ENCODE measurements at places on chromosomes 12 and 14.

DNA sequence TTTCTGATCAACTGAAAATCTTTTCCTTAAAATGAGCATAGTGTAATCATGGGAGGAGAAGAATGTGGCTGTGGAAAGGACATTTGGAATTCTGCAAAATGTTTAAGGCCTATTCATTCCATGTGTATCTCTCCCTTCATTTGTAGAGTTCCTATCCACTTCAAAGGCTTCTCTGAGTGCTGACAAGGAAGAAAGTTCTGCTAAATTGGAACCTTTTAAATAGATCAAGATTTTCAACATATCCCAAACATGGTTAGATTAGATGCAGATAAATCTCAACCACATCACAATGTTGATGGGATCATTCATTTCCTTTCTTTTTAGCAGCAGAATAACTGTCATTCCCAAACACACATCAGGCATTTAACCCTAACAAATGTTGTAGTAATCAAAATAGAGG lies 28.4 kb upstream of the SIX1 start:
- no peak for DNase-seq

DNA sequence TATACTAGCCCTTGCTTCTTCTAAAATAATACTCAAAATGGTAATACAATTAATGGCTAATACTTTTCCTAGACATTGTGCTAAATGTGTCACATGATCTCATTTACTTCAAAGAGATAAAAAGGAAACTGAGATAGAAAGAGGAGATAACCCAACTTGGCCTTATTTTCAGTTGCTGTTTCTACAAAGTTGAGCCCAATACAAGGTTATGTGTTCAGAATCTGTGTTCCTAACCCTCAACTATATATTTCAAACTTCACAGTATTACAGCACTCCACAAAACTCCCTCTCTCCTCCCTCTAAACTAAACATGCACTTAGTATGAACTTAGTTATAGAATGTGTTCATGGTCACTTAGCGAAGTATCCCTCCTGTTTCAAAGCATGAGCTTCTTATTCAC lies 277.9 kb downstream of the CCER1 start:
- no peak for DNase-seq

DNA sequence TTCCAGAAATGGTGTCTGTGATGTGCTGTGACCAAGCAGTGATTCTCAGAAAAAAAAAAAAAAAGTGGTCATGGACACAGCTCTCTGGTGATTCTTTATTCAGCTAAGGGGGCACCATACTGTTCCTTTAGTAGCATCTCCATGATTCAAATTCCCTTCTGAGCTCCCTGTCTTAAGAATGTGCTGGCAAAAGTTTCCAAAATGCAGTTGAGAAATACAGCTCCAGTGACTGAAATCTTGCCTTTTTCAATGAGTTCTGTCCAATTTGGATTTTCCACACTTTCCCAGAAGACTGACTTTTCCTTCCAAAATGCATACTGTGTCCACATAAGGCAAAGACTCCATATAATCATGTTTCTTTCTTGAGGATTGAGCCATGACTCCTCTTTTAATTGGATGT lies 24.3 kb upstream of the CPM start:
- no peak for DNase-seq

DNA sequence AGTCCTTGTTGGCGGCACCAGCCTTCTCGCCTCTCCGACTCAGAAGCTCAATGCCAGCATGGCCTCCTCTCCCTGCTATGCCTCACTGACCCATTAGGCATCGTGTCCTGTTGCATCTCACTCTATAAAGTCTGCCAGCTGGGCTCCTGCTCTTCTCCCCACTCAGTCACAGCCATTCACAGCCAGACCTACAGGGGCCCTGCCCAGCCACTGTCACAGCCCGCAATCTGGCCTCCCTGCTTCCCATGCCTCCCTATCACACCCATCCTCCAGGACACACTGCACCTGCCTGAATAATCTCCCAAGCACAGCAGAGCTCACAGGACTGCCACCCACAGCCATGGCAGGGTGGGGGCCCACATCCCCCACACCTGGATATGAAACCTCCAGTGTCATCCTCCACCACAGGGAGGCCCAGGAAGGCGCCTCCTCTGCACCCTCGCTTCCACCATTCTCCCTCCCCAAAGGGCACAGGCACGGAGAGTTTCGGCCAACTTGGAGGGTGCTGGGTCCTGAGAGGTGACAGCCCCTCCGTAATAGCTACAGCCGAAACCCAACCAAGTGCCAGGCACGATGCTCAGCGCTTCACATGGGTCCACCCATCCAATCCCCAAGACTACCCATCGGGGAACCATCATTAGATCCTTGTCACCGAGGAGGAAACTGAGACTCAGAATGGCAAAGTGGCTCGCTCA lies 370.3 kb downstream of the BCL11B start:
- DNase-seq, result no peak

GRCh38 chr12:12439636-12440035 lies 82.8 kb downstream of the BORCS5 start:
- no peak for DNase-seq

DNA sequence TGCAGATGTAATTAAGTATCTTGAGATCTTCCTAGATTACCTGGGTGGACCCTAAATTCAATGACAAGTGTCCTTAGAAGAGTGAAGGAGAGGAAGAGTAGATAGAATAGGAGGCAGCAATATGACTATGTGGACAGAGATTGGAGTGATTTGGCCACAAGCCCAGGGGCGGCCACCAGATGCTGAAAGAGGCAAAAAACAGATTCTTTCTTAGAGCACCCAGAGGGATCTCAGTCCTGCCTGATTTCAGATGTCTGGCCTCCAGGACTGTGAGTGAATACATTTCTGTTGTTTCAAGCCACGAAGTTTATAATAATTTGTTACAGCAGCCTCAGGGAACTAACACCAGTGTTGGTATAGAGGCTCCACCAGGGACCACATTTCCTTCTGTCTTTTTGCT lies 67.3 kb downstream of the DACT1 start:
- DNase-seq, result no peak

DNA sequence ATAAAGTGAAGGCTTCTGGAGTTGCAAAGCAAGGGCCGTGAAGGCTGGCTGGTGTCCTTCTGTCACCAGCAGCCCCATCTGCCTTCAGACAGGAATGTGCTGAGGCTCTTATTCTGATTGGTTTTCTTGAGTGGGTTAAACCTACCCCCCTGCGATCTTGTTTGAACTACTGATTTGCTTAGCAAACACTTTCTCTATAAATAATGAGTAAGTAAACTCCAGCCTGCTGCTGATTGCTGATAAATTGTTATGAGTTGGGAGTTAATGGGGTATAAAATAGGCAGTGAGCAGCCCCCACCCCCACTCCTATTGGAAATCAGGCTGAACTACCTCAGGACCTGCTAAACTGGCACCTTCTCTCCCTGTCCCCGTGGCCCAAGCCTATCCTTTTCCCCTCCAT lies 146.1 kb upstream of the NOS1 start:
- DNase-seq, result no peak

- DNase-seq, result no peak
Observed at GRCh38 chr12:84644908-84645307, 267.7 kb downstream of the SLC6A15 start.

DNA sequence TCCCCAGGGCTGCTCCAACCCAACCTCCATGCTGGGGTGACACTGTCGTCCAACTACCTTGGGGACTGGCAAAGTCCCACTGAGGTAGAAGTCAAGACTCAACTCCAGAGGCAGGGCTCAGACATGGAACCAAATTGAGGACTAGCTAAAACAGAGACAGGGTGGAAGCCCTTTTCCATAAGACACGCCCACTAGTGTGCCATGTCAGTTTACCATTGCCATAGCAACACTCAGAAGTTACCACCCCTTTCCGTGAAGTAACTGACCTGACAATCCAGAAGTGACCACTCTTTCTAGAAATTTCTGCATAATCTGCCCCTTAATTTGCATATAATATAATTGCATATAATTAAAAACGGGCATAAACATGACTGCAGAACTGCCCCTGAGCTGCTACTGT lies 409.6 kb downstream of the MED13L start:
- DNase-seq, result no peak

GRCh38 chr12:13371797-13372196 lies 175.3 kb downstream of the EMP1 start:
- DNase-seq, result no peak

DNA sequence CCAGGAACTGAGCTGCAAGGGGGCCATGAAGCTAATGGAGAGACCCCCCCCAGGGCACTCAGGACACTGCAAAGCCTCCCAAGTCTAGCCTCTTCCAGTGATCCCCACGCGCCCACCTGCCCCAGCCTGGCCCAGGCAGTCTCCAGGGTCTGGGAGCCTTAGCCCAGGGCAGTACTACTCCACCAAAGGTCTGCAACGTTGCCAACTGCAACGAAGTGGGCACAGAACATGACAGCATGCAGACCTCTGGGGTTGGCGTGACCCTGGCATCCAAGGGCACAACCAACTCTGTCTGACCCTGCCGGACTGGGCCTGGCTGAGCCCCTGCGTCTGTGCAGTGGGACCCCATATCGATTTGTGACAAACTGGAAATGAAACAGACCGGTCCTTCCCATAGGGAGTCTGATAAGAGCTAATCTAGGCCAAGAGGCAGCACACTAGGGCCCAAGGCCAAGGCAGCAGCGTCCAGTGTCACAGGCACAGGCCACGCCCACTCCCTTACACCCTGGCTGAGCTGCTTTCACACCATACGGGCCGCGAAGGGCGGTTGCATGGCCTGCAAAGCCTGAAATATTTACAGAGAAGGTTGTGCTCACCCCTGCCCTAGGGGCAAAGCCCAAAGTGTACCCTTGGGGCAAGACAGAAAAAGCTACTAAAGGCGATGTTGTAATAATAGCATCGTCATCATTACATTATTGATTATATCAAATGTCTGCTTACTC lies 76.7 kb downstream of the NCOR2 start:
- no peak for DNase-seq

DNA sequence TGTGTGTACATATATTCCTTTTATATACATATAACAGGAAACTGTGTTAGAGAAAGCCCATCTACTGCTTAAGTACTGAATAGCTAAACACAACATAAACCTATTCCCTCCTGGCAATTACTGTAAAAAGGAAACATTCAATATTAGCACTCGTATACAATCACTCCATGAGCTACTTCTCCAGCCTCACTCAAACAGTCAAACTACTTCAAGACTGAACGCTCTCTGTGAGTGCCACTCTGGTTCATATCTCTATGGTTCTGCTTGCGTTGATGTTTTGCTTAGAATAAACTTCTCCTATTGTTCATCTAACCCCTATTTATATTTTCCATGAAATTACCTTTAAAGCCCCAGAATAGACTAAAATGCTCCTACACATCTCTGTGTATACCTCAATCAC lies 243.7 kb downstream of the MED13L start:
- DNase-seq, result no peak

DNA sequence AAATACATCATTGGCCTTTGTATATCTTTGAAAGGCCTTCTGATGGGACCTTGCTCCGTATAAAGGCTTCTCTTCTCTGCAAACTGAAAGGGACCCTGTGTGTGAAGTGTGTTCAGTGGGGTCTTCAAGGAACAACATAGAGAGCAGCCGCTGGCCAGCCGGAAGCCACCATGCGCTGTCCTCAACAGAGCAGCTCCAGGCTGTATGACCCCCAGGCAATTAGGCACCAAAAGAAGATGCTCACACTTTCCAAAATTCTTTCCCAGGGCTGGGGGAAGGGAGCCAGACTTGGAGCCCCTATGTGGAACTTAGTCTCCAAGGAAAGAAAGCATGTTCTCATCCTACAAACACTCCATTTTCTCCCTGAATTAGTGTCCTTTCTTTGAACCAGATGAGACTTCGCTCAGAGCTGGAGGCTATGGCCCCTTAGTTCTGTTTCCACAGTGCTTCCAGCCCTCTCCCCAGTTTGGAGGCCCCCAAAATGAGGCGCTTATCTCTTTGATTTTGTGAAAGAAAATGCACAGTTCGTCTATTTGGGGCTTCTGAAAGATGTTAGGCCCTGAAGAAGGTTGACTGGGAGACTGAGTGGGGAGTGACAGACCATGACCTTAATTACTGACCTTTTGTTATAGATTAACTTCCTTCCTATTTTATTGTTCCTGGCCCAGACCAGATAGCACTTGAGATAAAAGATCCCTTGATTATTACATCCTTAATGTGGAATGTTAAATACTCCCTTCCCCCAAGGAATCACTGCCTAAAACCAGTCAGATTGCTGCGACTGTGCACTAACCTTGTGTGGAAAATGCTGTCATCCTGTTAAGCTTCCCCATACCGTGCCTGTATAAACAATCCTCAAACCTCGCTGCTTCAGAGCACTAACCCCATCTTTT lies 128.3 kb upstream of the FGD4 start:
- DNase-seq, result no peak

- no peak for DNase-seq
Observed at GRCh38 chr14:32382704-32383103, 53.6 kb downstream of the AKAP6 start.

- no peak for DNase-seq
Observed at GRCh38 chr12:119666226-119666795, 1.6 kb upstream of the PRKAB1 start.

- no peak for DNase-seq
Observed at GRCh38 chr12:27143256-27144069, 61.1 kb upstream of the C12orf71 start.

DNA sequence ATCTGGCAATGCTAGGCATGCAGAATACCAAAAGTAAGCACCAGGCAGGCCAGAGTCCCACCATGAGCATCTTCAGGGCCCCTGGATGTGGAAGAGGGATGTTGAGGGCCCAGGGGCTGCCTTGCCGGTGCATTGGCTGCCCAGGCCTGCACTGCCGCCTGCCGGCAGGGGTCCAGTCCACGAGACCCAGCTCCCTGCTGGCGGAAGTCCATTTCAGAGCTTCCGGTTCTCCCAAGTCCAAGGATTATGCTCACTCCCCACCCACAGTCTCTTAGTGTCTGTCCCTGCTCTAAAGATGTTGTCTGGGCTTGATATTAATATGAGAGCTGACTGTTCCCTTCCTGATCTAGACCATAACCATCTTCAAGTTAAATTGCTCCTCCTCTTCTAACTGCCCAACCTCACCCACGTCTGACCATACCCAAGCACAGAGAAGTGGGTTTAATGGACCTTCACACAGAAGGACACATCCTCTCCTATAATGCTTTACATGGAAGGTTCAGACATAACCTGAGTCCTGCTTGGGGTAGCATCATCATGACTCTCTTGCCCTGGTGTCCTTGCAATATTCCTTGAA lies 117.4 kb downstream of the DAD1 start:
- no peak for DNase-seq

DNA sequence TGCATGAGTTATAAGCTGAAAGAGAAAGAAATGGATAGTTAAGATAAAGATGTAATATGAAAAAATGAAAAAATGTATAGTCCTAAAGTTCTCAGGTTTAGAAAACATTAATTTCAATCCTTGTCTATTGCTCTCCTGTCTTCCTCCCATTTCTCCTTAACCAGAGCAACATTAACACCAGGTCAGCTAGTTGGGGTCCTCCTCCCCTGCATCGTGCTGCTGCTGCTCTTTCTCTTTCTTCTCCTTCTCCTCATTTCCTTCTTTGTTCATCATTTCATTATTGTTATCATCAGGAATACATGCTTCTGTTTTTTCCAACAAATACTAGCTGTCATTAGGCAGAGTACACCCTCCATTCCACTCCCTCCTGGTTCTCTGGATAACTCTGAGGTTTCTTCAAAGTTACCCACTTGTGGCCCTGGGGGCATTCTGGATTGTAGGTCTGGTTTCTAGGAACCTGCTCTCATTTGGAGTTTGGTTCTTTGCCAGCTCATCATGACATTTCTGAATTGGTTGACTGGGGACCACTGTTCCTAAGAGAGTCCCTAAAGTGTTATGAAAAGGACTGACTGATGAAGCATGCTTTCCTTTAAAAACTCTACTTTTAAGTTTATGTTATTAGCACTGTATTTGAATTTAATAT lies 17.0 kb downstream of the ACSS3 start:
- DNase-seq, result no peak

All from effector CD8-positive, alpha-beta T cell (primary cell).